Stimulated activated CD8-positive, alpha-beta memory T cell treated with anti-CD3 and anti-CD28 coated beads, Interleukin-15, amount 100 ng/mL, for 48 hours (primary cell): ENCODE measurements at places on chromosomes 5 and 9.

- no peak for DNase-seq
Observed at GRCh38 chr5:57028161-57028560, 76.2 kb upstream of the MIER3 start.

- DNase-seq, result no peak
Observed at GRCh38 chr5:9781275-9781674, 151.1 kb upstream of the TAS2R1 start.

GRCh38 chr5:137617528-137618205 lies 118.2 kb downstream of the KLHL3 start:
- DNase-seq, result no peak

- no peak for DNase-seq
Observed at GRCh38 chr5:32282633-32283032, 30.1 kb downstream of the MTMR12 start.

GRCh38 chr5:132464156-132464939 lies 26.2 kb downstream of the IRF1 start:
- no peak for DNase-seq

DNA sequence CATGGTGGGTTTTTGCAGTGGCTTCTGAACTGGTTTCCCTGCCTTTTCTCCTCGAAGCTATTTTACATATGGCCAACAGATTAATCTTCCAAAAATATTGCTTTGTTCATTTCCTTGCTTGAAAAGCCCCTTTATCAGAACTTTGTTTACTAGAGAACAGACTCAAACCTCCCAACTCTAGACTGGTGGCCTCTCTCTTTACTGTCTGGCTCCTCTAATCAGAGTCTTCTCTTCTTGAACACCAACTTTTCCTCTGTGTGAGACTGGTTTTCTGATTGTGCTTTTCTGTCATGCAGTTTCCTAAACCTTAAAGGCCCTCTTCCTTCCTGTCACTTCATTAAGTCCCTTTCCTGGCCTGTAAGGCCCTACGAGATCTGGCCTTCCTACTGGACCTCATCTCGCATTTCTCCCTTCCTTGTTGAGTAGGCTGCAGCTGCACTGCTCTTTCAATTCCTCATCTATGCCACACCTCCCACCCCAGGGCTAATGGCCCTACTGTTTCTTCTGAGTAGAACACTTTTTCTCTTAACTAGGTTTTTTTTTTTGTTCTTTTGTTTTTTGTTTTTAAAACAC lies 5.7 kb downstream of the C9orf43 start:
- no peak for DNase-seq

GRCh38 chr5:81778642-81779041 lies 27.7 kb upstream of the SSBP2 start:
- DNase-seq, result no peak

DNA sequence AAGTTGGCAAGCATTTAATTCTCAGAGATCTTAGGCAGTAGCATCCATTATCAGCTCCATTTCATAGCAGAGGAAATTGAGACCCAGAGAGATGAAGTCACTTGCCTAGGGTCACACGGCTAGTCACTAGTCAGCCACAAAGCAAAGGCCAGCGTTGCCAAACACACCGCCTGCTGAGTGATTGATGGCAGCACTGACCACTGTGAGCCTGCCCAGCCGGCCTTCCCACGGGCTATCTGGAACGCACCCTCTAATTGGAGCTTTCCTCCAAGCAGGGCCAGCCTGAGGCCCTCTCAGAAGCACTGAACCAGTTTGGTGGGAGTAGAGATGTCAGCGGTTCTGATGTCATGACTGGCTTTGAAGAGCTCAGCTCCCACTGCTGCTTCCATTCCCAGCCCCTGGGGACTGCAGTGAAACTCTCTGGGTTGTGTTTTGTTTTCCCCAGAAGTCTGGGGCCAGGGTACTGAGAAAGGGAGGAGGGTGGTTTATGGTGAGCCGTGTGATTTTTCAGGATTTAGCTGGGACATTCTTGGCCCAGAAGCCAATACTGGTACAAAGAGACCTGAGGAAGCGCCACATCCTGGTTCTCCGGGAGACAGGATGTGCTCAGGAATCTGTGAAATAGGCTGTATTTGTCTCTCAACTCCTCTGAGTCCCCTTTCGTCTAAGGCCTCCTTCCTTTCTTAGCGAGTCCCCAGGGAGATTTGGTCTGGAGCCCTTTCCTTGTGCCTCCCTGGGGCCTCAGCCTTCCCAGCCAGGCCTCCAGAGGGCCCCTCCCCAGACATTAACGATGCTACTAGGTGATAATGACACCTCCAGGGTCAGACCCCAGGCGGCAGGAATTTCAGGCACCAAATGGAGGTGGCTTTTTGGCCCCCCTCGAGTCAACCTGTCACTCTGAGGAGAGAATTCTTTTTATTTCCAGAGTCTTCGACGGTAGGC lies 44.5 kb downstream of the SPRY4 start:
- DNase-seq, result no peak

- no peak for DNase-seq
Observed at GRCh38 chr5:69004676-69005075, 89.1 kb upstream of the SLC30A5 start.

GRCh38 chr5:62206150-62206829 lies 99.7 kb upstream of the KIF2A start:
- DNase-seq, result no peak

GRCh38 chr5:16568875-16569580 lies 47.8 kb downstream of the RETREG1 start:
- no peak for DNase-seq

DNA sequence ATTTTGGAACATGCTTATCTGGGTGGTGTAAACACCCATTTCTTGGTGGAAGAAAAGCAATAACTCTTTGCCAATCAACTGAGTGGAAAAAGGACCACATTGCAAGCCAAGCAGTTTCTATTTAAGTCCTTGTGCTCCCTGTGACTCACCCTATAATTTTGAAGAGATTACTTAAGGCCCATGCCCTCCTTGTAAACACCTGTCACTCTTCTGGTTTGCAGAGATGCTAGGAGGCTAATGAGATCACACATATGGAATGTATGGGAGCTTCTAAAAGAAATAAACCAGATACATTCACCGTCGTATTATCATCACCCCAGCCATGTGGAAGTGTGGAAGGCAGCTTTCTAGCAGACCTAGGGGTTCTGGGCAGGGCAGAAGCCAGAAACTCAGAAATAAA lies 337.1 kb downstream of the GADD45G start:
- DNase-seq, result no peak

DNA sequence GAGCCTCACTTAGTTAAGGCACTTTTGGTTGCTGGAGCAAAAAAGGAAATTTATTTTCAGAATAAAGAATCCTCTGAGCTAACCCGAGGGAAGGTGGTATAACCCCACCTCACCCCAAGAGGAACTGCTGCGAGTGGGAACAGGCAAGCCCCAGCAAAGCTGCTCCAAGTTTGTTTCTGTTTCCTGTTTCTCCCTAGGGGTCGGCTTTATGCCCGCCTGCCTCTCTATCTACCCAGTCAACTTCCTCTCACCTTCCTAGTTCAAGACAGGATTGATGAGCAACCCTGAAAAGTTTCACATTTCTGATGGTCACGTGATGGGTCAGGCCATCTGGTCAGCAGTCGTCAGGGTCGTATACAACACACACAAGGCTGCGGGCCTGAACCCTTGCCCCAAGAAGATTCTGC lies 31.1 kb downstream of the TRIO start:
- no peak for DNase-seq

- no peak for DNase-seq
Observed at GRCh38 chr9:83081010-83081409, 18.1 kb upstream of the RASEF start.

GRCh38 chr9:122538757-122539156 lies 11.7 kb upstream of the OR1N1 start:
- no peak for DNase-seq

GRCh38 chr9:126806336-126806735 lies 1.5 kb downstream of the ZBTB43 start:
- no peak for DNase-seq

GRCh38 chr5:72711351-72711750 lies 105.1 kb upstream of the TNPO1 start:
- no peak for DNase-seq

DNA sequence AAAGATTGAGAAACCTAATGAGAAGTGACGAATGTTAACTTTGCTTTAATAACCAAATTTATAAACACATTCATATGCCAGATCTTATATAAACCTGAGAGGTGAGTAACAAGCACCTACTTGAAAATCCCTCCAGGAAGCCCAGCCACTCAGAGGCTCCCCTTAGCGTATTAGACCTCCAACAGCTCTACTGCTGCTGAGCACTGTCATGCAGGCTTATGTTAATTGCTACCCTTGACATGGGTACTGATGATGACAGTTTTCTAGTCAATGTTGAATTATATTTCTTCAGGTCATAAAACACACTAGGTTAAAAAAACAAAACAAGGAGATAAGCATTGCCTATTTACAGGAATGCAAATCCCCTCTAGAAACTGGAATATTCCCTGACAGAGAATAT lies 161.2 kb downstream of the MPDZ start:
- no peak for DNase-seq

- no peak for DNase-seq
Observed at GRCh38 chr9:112493393-112494137, 6.9 kb downstream of the KIAA1958 start.

DNA sequence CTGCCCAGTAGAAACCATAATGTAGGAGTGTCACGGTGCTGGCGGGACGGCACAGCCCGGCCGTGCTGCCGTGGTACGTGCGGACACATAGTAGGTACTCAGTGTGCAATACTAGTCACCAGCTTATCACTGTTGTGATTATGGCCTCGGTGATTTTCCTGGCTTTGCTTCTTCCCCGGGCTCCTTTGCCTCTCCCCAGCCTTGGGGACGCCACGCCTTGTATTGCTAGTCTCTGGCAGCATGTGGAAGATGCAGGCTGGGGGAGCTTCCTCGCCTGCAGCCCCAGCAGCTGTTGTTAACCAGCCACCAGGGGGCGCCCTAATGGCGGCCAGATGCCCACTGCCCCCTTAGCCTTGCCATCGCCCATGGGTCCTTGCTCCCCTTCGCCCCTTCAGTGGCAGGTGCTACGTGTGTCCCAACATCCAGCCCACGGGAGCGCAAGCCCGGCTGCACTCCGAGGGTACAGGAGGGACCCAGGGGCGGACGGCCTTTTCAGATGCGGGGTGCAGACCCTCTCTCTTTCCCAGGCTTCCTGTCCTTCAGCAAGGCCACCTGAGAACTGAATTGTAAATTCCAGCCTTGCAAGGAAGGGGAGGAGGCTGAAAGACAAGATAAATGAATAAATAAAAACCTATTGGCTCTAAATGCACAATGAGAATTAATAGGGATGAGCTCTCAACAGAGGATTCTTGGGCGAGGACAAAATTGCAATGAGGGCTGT lies 8.0 kb downstream of the NTNG2 start:
- DNase-seq, result peak; percentile 45

GRCh38 chr9:128439273-128439672 lies 16.5 kb upstream of the ODF2 start:
- no peak for DNase-seq

DNA sequence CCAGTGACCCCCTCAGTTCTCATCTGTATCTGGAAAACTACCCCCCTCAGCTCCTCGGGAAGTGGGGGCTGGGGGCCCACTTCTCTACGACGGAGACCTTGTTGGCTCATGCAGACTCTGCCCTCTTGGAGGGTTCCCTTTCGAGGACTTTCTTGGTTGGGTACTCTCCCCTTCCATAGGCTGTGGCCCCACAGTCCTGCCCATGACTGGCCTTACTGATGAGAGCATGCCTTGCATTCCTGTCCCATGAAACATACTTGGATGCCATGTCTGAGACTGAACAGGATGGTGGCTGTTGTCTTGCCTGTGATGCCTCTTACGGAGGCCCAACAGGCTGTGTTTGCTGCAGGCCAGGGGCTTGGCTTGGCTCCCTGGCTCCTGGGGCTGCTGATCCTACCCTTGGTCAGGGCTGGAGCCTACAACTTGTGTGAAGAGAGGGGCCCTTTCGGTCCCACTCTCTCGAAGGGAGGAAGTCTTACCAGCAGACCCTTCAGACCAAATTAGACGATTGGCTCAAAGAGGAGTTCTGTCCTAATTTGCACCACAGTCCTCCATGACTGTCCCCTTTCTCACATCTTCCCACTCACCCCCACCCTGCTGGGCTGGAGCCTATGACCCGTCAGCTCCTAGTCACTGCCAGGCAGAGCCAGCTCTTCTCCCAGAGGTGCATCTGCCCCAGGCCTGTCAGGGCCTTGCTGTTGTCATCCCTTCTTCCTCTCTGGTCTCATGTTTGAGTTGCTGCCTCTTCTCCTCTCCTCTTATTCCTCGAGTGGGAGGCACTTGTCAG lies 109.9 kb downstream of the CACNA1B start:
- DNase-seq, result no peak

DNA sequence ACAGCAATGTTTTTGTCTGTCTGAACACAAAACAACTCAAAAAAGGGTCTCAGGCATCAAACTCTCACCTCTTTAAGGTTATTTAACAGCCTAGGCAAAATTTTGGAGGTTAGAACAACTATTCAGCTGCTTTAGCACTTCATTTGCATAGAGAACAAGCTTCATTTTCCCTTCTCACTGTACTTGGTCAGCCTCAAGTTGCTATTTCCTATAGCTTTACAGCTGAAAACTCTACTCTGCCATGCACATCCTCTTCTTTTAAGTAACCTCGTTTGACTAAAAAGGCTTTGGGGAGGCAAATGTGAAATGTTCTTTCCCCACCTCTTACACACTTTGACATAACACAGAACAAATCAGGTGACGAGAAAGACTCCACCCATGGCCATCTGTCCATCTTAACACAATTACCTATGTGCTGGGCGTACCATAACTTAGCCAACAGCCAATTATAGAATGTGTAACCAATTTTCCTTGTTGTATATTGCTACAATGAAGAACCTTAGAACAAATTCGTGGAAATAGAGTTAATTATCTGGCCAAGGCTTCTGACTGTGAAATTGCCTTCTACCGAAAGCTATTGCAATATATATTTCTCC lies 195.7 kb downstream of the DCP2 start:
- no peak for DNase-seq

DNA sequence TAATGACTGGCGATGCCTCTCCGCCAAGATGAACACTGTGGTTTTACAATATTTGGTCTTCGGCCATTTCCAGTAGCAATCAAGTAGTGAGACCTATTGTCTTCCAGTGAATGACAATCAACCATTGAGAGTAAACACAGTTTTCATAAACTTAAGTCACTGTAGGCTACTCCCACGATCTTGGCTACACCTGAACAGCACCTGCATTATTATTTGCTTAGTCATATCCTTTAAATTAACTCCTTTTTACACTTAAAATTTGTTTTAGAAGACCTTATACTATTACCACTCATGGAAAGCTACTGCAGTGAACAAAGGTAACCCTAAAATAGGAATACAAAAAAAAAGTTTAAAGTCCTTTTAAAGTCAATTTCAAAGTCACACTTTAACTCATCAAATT lies 58.2 kb downstream of the ZNF354C start:
- no peak for DNase-seq

DNA sequence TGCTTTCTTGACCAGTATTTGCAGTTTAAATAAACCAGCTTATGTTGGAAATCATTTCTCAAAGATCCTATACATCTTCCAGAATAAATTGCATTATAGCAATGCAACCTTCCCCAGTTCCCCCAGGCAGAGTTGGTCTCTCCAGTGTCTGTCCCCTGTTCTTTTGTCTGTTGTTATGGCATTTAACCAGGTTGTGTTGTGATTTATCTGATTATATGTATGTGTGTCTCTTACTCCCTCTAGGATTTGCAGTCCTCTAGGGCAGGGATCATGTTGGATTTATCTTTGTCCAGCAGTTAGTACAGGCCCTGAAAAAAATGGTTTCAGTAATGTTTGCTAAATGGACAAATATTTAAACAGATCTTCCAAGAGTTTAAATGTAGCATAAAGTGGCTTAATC lies 17.3 kb downstream of the GARNL3 start:
- no peak for DNase-seq
